Hypothalamus (tissue), 51 donors: ENCODE measurements at places on chromosomes 11 and 22.

GRCh38 chr22:30245985-30246813 is at the start of gene LIF:
Gene LIF, minus strand, starts transcription at chr22:30246759. Its CDS starts 64 bp downstream, at chr22:30246695.
- DNase-seq, result no peak

GRCh38 chr22:39466228-39467006 is 9.6 kb downstream of the MGAT3 start:
- DNase-seq, result no peak

GRCh38 chr11:122241566-122241965 is 125.6 kb upstream of the BLID start:
- no peak for DNase-seq

GRCh38 chr11:66278363-66279091 is 552 bp downstream of the CNIH2 start:
- DNase-seq, result no peak

DNA sequence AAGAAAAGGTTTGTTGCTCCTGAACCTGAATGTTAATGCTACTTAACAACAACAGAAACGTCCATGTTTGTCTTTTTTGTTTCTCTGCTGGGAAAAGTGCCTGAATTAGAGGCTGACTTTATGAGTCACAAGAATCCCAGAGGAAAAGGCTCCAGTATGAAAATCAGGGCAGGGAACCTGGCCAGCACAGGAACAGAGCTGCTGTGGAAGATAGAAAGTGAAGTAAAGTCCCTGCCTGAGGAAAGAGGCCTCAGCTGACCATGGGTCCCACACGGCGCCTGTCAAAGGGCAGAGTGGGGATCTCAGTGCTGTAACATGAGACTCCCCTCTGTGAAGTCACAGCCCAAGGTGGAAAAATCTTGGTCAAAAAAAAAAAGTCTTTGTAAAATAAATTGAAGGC is 632.3 kb upstream of the CCDC90B start:
- no peak for DNase-seq

DNA sequence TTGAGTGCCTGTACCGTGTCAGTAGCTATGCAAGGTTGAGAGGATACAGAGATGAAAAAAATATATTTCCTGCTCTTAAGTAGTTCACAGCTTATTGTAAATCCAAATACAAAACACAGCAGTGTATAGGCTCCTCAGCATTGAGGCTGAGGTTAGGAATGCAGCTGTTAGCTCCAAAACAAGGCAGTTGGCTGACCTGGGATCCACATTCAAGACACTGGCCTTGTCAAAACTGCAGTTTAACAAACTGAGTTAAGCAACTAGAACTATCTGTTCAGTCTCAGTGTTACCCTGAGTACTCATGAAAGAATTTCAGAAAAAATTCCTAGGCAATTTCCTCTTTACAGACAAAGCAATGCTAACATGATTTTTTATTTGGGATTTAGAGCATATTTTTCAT is 42.8 kb downstream of the REXO2 start:
- DNase-seq, result no peak

DNA sequence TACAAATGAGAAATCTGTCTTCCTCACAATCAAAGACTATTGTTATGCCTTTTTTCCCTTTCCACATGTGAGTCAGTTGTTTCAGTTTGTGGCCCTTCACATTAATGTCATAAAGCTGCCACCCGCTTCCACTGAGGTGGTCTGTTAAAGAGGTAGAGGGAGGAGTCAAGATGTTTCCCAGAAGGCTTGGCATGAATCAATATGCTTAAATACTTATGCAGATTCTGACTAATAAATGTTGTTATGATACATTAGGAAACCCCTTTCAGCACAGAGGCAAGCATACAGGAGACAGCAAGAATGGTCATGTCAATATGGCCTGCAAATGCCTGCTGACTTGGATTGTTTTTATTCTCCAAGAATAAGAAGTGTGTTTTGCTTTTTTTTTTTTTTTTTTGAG is 6.5 kb downstream of the RTN3 start:
- DNase-seq, result no peak

DNA sequence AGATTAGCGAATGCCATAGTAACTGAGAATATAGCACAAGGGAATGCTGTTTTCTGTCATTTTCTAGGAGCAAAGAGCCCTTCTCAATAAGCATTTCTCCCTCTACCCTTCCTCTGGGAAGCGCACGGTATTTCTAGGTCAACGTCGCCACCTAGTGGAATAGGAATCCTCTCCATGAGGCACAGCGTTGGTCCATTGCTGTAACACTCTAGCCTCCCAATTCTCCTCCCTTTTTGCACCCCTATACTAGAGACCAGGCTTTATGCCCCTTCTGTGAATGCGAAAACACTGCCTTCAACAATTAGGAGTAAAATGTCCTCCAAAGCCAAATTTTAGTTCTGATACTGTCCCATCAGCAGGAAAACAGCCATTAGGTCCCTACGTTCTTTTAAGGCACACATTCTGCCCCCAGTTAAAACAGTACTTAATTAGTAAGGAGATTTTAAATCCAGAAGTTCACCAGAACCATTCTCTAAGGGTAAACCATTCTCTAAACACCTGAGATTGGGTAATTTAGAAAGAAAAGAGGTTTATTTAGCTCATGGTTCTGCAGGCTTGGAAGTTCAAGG is 12.8 kb upstream of the HYLS1 start:
- peak; percentile 8 for DNase-seq

GRCh38 chr11:121559606-121560200 is 106.9 kb upstream of the SORL1-AS1 start:
- DNase-seq, result no peak

GRCh38 chr11:21650961-21651360 is 541.9 kb upstream of the ANO5 start:
- no peak for DNase-seq

DNA sequence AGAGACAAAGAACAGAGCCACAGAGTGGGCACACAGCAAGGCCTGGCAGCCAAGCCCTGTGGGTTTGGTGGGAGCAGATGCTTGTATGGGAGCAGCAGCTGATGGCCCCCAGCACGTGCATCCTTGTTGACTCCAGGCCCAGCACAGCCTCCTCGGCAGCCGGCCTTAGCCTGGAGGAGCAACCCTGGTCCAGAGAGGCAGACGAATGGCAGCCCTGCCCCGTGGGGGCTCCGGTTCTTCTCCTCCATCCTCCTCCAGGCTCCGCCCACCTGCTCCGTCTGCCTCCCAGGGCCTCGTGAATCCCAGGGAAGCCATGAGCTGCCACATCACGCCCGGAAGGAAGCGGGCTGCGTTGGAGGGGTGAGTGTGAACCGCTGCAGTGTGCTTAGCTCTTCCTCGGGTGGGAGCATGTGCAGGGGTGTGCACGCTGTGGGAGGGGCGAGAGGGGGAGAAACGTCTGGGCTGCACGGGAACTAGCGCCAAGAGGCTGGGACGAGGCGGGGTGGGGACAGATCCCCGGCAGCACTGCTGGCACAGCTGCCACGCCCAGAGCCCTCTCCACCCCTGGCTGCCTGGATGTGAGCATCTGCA is 36.3 kb upstream of the JAM3 start:
- DNase-seq, result no peak

- DNase-seq, result no peak
These were observed 37.4 kb upstream of the PRODH start for GRCh38 chr22:18973264-18974031.

DNA sequence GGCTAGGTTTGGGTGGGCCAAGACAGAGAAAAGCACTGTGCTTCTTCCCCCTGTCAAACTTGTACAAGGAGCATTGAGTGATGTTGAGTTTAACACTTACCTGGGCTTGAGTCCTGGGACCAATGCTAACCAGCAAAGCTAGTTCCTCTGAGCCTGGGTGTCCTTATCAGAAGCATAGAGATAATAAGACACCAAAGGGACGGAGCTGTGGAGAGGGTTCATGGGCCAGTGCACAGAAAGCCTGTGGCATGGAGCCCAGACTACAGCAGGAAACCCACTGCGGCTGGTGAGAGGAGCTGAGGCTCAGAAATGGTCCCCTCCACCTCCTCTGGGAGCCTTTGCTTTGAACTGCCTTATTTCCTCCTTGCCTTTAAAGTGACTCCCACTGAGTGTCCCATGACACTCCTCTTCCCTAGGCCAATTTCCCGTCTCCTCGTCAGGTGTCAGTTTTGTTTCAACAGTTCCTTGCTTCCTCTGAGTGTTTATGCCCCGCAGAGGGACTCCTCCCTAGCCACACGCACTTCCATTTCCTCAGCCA is 9.4 kb downstream of the SLCO2B1 start:
- no peak for DNase-seq

- no peak for DNase-seq
These were observed 21.8 kb upstream of the TP53AIP1 start for GRCh38 chr11:128964463-128964930.

DNA sequence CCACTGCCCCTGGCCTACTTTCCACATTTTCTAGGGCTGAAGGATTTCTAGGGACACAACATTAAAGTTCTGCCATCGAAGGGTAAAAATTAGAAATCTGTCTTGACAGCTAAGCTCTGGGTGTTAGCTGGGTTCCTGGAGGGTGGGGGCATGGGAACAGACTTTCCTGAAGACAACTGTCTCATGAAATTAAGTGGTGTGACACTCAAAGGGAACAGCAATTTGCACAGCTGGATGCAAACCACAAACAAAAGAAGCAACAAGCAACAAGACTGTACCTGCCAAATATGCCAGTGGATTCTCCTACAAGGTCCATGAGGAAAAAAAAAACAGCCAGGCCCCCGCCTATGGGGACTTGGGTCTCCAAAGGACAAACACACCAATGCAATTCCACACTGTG is 32.5 kb downstream of the WT1 start:
- no peak for DNase-seq

DNA sequence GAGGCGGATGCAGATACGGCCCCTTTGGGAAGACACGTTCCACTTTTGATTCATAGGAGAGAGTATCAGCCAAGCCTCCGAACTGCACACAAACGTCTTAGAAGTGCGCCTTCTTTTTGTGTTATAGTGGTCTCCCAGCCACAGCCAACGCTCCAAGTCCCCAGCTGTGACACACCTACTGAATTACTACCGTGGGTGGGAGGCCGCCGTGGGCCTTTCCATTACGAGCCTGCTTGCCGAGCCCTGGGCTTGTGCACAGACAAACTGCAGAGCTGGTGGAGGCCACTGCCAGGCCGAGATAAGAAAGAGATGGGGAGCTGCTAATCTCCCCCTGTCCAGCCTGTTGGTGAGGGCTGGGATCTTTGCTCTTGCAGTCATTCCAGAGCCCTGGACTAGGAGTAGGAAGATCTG is 761 bp downstream of the HMBS start:
- no peak for DNase-seq

- DNase-seq, result no peak
These were observed 17.2 kb downstream of the OPCML start for GRCh38 chr11:133515107-133515506.

- no peak for DNase-seq
These were observed 3.8 kb upstream of the CPT1A start for GRCh38 chr11:68845351-68846002.

GRCh38 chr22:42287174-42287890 is 16.9 kb upstream of the TCF20 start:
- DNase-seq, result no peak

- DNase-seq, result peak; percentile 55
These were observed 706 bp upstream of the SCYL1 start for GRCh38 chr11:65524014-65524740.

DNA sequence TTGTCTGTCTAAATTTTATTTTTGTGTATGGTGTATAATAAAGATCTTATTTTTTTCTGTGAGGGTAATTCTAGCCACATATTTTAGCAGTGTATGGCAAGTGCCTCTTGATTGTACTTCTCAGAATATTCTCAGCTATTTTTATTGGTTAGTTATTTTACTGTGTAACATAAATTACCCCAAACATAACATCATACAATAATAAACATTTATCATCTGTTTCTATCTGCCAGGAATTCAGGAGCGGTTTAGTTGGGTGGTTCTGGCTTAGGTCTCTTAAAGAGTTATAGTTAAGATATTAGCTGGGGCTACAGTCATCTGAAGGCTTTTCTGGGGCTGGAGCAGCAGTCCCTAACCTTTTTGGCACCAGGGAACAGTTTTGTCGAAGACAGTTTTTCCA is 47.8 kb downstream of the PPFIBP2 start:
- no peak for DNase-seq

DNA sequence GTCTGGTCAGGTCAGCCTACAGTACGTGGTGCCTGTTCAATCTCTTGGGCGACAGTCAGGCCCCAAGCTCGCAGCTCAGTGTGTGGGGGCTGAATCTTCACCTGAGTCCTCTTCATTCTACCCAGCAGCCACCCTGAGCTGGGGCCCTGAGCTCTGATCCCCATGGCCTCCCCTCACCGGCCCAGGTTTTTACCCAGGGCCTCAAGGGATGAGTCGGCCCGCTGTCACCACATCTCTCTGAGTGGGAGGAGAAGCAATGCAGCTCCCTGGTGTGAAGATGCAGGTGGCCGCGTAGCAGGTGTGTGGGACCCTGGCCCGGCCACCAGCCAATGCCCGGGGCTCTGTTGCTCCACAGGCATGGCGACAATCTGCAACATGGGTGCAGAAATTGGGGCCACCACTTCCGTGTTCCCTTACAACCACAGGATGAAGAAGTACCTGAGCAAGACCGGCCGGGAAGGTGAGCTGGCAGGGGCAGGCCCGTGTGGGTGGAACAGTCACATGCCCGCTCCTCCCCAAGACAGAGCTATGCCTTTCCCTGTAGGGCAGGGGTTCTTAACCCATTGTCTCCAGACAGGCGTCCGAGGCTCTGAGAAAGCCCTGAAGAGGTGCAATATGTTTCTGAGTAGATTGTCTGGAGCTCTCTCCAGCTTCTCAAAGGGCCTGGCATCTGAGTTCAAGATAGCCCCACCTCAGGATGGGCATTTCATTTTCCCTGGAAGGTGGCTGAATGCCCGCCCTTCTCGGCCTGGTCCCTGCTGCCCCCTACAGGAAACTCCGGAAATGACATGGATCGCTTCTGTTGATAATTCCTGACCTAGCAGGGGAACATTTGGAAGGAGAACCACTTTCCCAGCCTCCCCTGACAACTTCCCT is 26.9 kb downstream of the POLR3H start:
- DNase-seq, result peak; percentile 29

DNA sequence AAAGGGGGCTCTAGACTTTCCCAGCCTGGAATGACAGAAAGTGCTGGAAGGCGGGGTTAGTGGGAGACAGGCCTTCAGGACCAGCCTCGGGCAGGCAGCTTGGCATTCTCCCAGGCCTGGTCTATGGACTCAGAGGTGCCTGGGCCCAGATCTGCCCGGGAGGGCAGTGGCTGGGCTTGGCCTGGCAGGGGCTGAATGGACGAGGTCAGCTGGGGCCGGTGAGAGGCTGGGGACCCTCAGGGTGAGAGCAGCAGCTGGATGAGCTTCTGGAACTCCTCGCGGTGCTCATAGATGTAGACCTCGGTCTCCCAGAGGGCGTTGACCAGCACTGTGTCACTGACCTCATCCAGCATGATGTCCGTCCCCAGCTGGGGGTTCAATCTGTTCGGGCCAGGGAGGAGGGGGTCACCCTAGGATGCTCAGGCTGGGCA is 1.5 kb upstream of the BAIAP2L2 start:
- DNase-seq, result no peak
